ENCODE measurements at places on chromosomes 12 and 14. TPM values are rescaled to one million over a fixed set of nuclear protein-coding genes. Genes with fewer than 3 reads are reported as not detected.

The CERS5 gene
- 44.8 TPM for total RNA-seq

The DENND5B gene
- total RNA-seq, result 11.5 TPM

The ZNF891 gene
- 0.79 TPM for total RNA-seq

The DHRS2 gene
- not detected for total RNA-seq

The KLRC3 gene
- total RNA-seq, result not detected

The ACOT6 gene
- not detected for total RNA-seq

The PTGDR gene
- 0.87 TPM for total RNA-seq

The LMNTD1 gene
- not detected for total RNA-seq

The FBLN5 gene
- 31.1 TPM for total RNA-seq

The SLCO1B1 gene
- total RNA-seq, result not detected

The TMEM52B gene
- total RNA-seq, result not detected

The NCAPD2 gene
- total RNA-seq, result 43.6 TPM
